T-cell (primary cell): ENCODE measurements at places on chromosomes 11 and 22.

DNA sequence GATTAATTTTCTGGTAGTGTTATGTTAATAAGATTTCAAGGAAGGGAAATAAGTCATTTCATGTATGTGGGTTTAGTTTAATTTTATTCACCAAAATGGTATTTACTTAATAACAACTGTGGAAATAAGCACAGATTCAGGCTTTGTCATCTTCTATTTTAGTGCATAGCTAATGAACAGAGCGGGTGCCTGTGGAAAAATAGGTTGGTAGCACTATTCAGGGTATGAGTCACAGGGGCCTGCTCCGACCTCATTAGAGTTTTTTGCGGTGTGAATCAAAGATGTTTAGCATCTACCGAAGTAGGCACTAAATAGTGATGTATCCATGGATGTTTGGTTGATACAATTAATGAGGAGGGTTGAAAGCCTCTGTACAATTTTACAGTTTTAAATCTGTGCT, 78.2 kb downstream of the FAT3 start:
- no peak for DNase-seq

- no peak for DNase-seq
These were observed 55.8 kb downstream of the ELMOD1 start for GRCh38 chr11:107646783-107647182.

GRCh38 chr11:113106507-113106906, 145.3 kb downstream of the NCAM1 start:
- DNase-seq: no peak

DNA sequence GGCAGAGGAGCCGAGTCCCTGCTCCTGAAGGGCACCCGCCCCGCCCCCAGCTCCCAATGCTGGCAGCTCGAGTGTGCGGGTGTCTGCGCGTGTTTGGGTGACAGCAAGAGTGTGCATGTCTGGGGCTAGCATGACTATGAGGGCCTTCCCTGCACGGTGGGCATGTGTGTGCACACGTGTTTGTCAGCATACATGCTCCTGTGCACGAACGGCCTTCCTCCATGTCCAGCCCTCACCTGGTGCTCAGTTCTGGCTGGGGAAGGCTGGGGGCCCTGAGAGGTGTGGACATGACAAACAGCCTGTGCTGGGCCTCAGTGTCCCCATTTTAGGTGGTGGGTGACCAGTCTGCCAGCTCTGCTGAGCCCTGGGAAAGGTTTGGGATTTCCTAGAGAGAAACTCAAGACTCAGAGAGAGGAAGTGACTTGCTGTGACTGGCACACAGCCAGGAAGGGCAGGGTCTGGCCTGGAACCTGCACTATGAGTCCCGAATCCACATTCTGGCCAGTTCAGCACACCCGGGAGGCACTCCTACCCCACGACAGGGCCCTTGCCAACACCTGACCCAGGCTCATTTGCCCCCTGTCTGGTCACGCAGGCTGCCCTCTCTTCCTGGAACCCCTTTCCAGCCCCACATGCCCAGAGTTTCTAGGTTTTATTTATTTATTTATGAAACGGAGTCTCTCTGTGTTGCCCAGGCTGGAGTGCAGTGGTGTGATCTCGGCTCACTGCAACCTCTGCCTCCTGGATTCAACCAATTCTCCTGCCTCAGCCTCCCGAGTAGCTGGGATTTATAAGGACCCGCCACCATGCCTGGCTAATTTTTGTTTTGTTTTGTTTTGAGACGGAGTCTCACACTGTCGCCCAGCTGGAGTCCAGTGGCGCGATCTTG, 3.3 kb upstream of the SHISA8 start:
- no peak for DNase-seq

DNA sequence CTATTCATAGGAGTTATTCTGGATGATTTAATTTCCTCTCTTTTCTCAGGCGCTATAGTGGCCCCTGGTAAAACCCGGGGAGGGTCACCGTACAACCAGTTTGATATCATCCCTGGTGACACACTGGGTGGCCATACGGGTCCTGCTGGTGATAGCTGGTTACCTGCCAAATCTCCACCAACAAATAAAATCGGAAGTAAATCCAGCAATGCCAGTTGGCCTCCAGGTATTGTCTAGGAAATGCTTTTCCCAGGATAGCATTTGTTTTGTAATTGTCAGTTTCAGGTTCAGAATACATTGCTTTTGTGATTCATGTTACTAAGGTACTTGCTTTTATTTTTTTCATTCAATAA, 35.6 kb upstream of the ADSL start:
- no peak for DNase-seq

- DNase-seq: no peak
These were observed 59.6 kb downstream of the PISD start for GRCh38 chr22:31602259-31602952.

DNA sequence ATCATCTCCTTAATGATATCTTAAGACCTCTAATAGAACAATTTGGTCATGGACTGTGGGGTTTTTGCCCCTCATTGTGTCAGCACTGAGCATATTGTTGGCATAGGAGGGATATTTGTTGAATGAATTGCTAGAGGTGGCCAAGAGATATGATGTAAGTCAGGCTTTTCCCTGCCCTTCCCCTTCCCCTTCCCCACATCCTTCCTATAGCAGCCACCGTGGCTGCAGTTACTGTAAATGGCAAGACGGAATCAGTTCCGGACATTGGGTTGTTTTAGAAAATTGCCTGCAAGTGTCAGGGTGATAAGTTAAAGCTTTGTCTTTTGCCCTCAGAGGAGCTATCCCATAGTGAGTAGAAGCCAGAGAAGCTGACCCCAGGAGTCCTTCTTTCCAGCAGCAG, 23.0 kb downstream of the LIMK2 start:
- DNase-seq: no peak

DNA sequence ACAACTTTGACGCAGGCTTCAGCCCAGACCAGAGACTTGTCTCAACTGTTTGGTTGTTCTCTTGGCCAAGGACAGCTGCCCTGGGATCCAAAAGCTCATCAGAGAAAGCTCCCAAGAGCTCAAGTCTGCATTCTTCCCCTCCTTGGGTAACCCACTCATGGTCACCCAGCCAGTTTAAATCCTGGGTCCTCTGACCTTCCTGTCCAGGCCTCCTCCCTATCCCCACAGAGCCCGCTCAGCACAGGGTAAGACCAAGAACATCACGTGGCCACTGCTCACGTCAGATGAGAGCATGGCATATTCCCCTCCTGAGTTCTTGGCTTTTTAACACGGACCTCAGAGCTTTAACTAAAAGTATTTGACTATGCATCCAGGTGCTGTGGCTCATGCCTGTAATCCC, 25.8 kb downstream of the TSKU start:
- no peak for DNase-seq

DNA sequence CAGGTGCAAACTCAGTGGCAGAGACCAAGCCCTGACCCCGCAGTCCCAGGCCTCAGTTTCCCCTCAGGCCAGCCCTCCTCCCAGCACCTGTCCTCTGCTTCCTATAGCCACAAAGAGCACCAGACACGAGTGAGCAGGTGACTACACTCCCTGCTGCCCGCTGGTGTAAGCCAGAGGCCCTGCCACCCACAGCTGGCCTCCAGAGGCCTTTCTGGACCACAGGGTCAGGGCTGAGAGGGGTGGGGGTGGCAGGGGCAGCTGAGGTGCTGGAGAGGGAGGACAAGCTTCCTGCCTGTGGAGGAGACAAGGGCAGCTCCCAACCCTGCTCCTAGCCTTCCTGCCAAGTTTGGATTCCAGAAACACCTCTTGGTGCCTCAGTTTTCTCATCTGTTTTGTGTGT, 31.3 kb upstream of the WNT7B start:
- no peak for DNase-seq

DNA sequence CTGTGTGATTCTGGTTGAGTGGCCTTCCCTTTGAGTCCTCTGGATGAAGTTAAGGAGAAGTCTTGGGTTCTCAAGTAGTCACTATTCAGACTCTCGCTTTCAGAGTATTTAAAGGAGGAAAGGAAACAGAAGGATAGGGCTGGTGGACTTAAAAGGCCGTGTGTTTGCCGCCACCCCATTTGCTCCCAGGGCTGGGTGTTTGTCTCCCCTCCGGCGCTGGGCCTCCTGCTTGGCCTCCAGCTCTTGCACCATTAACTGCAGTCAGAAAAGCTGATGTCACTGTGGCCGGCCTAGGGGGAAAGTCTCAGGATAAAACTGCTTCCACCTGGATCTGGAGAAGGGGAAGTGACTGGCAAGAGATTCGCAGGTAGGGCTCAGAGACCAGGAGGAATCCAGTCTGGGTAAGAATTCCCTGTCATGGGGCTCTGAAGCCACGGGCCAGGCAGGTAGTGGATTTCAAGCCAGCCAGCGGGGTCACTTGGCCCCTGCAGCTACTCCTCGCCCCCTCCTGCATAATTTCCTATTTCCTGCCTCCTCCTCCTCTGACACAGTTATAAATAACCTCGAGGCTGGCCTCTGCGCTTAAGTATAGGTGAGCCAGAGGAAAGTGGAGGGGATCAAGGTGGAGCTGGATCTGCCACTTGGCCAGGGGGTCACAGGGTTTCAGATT, 17.1 kb downstream of the TIMP3 start:
- no peak for DNase-seq

- no peak for DNase-seq
These were observed 245.0 kb upstream of the POU2AF2 start for GRCh38 chr11:111000400-111001080.

GRCh38 chr22:36435516-36436415, 45.7 kb downstream of the TXN2 start:
- peak; percentile 61 for DNase-seq

DNA sequence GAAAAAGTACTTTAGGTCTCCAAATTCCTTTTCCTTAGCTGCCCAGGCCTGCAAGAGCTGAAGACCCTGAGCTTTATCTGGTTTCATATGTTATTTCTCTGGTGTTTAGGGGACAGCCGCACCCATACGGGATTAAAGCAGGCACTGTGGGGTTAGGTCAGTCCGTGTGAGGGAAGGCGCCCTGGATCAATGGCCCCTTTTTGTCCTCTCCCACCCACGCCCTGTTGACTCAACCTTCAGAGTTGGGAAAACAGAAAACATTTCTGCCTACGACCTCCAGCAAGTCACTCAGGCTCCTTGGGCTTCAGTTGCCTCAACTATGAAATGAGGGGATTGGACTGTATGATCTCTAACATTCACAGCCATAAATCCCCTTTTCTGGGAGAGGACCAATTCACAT, 55.2 kb upstream of the BARX2 start:
- no peak for DNase-seq

GRCh38 chr11:58776891-58777710, 45.4 kb upstream of the GLYAT start:
- no peak for DNase-seq
